ENCODE measurements at places on chromosomes 11 and 22.

GRCh38 chr11:78386215-78386941, 31.2 kb downstream of the GAB2 start:
- no peak overlapping the region for H3K4me3 ChIP-seq
- H3K4me1 ChIP-seq = peaks cover 28% of the 10 kb centered on the region
- no peak for DNase-seq
- H3K27me3 ChIP-seq = no peaks in the 10 kb centered on the region
- no peak overlapping the region for H3K27ac ChIP-seq

GRCh38 chr22:46581538-46582244, 38.5 kb upstream of the GRAMD4 start:
- H3K36me3 ChIP-seq = no peaks in the 10 kb centered on the region
- peaks cover 36% of the 10 kb centered on the region for H3K4me1 ChIP-seq
- no peaks in the 10 kb centered on the region for H3K27me3 ChIP-seq
- H3K4me3 ChIP-seq = no peak overlapping the region
- no peak for DNase-seq
- no peak overlapping the region for H3K27ac ChIP-seq

- H3K36me3 ChIP-seq = peaks cover 11% of the 10 kb centered on the region
- no peak for DNase-seq
- no peaks in the 10 kb centered on the region for H3K27me3 ChIP-seq
- no peak overlapping the region for H3K27ac ChIP-seq
These were observed 64.8 kb downstream of the PAK1 start for GRCh38 chr11:77409046-77409445.

- H3K4me3 ChIP-seq = no peak overlapping the region
- no peaks in the 10 kb centered on the region for H3K4me1 ChIP-seq
- no peaks in the 10 kb centered on the region for H3K36me3 ChIP-seq
- H3K27ac ChIP-seq = no peak overlapping the region
- no peak for DNase-seq
These were observed 69.8 kb downstream of the TRIM29 start for GRCh38 chr11:120068114-120068573.

DNA sequence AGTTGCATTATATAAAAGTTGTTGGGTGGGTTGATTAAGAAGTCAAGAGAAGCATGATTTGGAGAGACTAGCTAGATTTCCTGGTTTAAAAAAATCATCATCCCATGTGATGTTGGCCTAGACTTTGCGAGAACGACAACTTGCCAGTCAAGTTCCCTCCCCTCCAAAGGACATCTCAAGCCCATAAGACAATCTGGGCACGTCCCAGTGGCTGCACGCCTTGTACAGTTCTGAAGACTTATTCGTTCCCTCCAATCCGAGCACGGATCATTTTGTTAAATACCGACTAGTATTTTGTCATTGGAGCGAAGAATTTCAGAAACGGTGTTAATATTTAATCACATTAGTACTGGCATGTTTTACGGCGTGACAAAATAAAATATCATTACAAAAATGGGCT, 8.0 kb downstream of the MN1 start:
- no peaks in the 10 kb centered on the region for H3K36me3 ChIP-seq
- H3K4me1 ChIP-seq = no peaks in the 10 kb centered on the region
- no peak overlapping the region for H3K4me3 ChIP-seq
- no peak overlapping the region for H3K27ac ChIP-seq

DNA sequence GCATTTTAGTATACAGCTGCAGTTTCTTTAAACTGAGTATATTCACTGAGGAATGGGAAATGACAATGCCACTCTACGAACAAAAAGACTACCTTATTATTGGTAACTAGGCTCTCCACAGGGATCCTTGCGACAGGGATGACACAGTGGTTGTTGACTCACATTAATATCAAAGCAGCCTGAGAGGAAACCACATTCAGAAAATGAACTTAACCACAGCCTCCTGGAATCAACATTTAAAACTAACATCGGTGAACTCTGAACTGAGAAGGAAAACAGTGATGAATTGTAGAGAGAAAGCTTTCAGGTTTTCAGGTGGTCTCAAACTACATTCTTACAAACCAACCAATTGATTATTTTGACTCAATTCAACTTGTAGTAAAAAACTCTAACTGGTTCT, 90.3 kb upstream of the MTMR2 start:
- H3K27me3 ChIP-seq = no peaks in the 10 kb centered on the region
- H3K4me1 ChIP-seq = peaks cover 48% of the 10 kb centered on the region
- peak; percentile 48 for DNase-seq
- peak overlapping the region; percentile 78 for H3K4me3 ChIP-seq
- peaks cover 1% of the 10 kb centered on the region for H3K36me3 ChIP-seq
- H3K27ac ChIP-seq = peak overlapping the region; percentile 80

- H3K4me1 ChIP-seq = no peaks in the 10 kb centered on the region
- no peaks in the 10 kb centered on the region for H3K27me3 ChIP-seq
- H3K36me3 ChIP-seq = no peaks in the 10 kb centered on the region
- H3K27ac ChIP-seq = no peak overlapping the region
- no peak overlapping the region for H3K4me3 ChIP-seq
These were observed 380.5 kb downstream of the SHANK2 start for GRCh38 chr11:70871881-70872280.

DNA sequence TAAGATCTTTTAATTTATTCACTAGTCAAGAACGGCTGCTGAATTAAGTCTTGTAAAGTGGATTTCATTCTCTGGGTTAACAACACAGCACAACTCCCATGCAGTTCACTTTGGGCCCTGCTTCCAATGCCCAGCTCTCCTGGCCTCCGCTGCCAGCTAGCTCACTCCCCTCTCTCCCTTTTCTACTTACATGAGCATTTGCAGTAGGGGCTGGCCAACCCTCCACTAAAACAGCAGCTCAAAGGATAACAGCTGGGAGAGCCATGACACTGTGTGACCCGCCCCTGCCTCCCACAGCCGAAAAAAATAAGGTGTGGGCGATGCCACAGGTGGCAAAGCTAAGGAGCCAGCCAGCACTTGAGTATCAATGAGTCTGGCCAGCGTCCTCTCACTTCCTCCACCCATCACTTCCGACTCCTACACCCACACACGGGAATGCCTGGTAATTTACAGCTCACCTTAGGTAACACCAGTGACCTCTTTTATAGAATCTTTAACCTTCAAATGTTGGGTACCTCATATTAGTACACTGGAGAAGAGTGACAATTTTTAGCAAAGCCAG, 56.8 kb downstream of the DGCR2 start:
- peaks cover 22% of the 10 kb centered on the region for H3K36me3 ChIP-seq
- no peaks in the 10 kb centered on the region for H3K27me3 ChIP-seq
- no peak overlapping the region for H3K4me3 ChIP-seq
- H3K4me1 ChIP-seq = no peaks in the 10 kb centered on the region

GRCh38 chr11:17012712-17013547, 1.3 kb downstream of the PLEKHA7 start:
- H3K36me3 ChIP-seq = peaks cover 3% of the 10 kb centered on the region
- DNase-seq = no peak
- H3K27ac ChIP-seq = no peak overlapping the region
- H3K4me3 ChIP-seq = no peak overlapping the region
- peaks cover 34% of the 10 kb centered on the region for H3K27me3 ChIP-seq

- H3K4me1 ChIP-seq = peaks cover 1% of the 10 kb centered on the region
- H3K27me3 ChIP-seq = no peaks in the 10 kb centered on the region
- DNase-seq = peak; percentile 64
- H3K27ac ChIP-seq = peak within 1 kb of the TSS; percentile 41
- H3K36me3 ChIP-seq = no peaks in the 10 kb centered on the region
These were observed at the start of gene LRRC75B for GRCh38 chr22:24592851-24593558. Gene LRRC75B (minus strand): TSS chr22:24593073. CDS start chr22:24593039, 34 bp downstream.

GRCh38 chr11:13567551-13567950, 71.8 kb upstream of the PTH start:
- no peak for DNase-seq
- H3K4me3 ChIP-seq = no peak overlapping the region
- no peaks in the 10 kb centered on the region for H3K27me3 ChIP-seq
- H3K27ac ChIP-seq = no peak overlapping the region

DNA sequence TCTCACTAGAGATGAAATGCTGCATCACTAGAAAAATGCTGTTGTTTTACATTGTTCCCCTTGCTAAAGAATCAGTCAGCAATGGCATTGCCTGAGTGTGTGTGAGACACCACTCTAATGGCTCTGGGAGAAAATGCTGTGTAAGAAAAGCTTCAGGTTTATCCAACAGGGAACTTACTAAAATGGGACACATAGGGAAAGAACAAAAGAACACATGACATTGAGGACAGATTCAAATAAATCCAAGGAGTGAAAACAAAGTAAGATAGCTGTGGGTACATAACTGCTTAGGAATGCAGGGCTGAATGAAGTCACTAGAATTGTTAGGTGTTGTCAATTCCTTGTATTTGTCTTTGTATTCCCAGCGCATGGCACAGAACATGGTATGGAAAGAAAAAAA, 24.2 kb downstream of the BLID start:
- H3K27ac ChIP-seq = no peak overlapping the region
- no peaks in the 10 kb centered on the region for H3K4me1 ChIP-seq
- no peaks in the 10 kb centered on the region for H3K36me3 ChIP-seq
- peaks cover 2% of the 10 kb centered on the region for H3K27me3 ChIP-seq
- DNase-seq = no peak
- no peak overlapping the region for H3K4me3 ChIP-seq

DNA sequence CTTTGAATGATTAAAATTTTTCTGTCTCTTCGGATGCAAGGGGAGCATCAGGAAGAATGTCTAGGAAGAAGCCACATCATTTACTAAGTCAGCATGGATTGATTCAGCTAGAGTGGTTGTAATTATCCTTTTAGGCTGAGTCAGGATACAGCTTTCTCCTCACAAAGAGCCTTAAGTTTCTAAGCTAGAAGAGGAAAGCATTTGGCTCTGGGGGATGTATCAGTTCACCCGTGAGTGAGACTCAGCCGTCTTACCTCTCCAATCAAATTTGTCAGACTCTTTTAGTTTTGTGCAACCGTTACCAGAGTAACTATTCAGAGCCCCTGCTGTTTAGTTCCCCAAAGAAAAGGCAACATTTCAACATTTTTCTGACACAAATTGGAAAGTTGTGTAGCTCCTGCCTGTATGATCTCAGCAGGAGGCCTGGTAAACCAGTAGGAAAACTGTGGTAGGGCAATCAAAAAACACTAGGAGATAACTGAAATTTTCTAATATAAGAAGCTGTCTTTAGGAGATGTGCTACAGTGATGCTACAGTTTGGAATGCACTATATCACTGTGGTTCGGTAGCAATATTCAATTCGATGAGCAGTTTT, 432.4 kb upstream of the LUZP2 start:
- no peaks in the 10 kb centered on the region for H3K4me1 ChIP-seq
- no peak overlapping the region for H3K4me3 ChIP-seq
- DNase-seq = no peak

DNA sequence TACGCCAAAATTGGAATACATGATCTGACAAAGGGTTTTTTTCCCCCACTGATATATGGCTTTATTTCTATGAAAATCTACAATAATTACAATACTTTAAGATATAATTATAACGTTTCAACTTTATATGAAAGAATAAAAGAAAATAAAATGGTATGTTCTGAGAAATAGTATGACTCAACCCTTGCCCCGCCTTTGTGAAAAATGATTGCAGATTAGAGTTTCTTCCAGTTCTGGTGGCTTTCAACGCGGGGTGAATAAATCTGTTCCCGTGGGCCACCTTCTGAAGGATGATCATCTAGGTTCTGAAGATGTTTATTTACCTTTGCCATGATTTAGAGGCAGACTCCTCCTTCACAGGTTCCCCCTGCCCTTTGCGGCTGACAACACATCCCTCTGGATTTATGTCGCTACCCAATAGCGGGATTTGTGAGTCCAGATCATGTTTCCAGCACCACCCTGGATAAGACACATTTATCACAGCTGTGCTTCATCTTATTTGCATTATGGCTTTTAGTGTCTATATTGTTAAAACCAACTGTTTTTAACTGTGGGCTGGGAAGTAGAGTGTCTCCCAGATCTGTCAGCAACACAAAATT, 607.0 kb upstream of the KIRREL3 start:
- no peak for DNase-seq
- no peak overlapping the region for H3K27ac ChIP-seq
- H3K27me3 ChIP-seq = no peaks in the 10 kb centered on the region
- no peak overlapping the region for H3K4me3 ChIP-seq
- no peaks in the 10 kb centered on the region for H3K36me3 ChIP-seq

- H3K36me3 ChIP-seq = no peaks in the 10 kb centered on the region
- no peaks in the 10 kb centered on the region for H3K4me1 ChIP-seq
- DNase-seq = no peak
- H3K27ac ChIP-seq = no peak overlapping the region
- H3K4me3 ChIP-seq = no peak overlapping the region
- H3K27me3 ChIP-seq = no peaks in the 10 kb centered on the region
These were observed 33.2 kb downstream of the SLC5A12 start for GRCh38 chr11:26688701-26689100.

DNA sequence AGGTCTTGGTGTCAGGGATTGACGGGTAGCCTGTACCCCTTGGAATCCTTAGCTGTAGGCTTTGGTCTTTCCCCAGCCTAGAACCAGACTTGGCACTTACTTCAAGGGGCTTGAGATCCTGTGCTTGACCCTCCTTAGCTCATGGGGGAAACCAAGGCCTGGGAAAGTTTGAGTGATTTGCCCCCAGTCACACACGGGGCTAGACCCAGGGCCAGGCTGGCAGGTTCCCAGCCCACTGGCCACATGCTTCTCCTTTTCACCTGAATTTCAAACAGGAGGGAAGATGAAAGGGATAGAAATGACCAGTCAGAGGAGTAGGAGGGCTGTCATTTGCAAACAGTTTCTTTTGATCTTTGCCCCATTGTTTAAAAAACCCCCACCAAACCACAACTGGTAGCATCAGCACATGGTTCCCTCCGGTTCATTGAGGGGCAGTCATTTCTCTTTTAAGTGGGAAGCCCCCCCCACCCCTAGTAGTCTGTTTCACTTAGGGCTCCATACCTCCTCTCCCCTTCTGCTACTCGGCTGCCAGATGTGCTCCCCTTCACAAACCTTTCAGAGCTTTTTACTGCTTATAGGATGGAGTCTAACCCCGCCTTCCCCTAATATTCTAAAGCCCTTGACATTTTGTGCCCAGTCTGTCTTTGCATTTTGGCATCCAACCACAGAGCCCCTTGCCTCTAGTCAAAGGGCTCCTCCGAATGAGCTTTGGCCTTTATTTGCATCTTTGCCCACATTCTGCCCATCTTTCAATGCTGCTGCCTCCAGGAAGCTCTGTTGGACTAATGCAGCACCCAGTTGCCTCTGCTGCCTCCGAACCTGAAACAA, 37.6 kb downstream of the ZNRF3 start:
- H3K27me3 ChIP-seq = peaks cover 57% of the 10 kb centered on the region
- DNase-seq = no peak
- no peaks in the 10 kb centered on the region for H3K36me3 ChIP-seq
- no peak overlapping the region for H3K4me3 ChIP-seq

- no peaks in the 10 kb centered on the region for H3K4me1 ChIP-seq
- no peak for DNase-seq
- H3K27me3 ChIP-seq = no peaks in the 10 kb centered on the region
These were observed 244.9 kb upstream of the SYN3 start for GRCh38 chr22:33303099-33303498.

GRCh38 chr11:35919244-35919643, 24.6 kb upstream of the LDLRAD3 start:
- H3K27ac ChIP-seq = no peak overlapping the region
- no peak for DNase-seq
- no peaks in the 10 kb centered on the region for H3K36me3 ChIP-seq
- no peak overlapping the region for H3K4me3 ChIP-seq

- DNase-seq = no peak
- no peak overlapping the region for H3K4me3 ChIP-seq
- no peak overlapping the region for H3K27ac ChIP-seq
These were observed 132.1 kb upstream of the LDLRAD3 start for GRCh38 chr11:35811783-35812182.
